ENCODE measurements at places on chromosomes 1 and 21.

GRCh38 chr1:184510110-184510509, 123.3 kb downstream of the C1orf21 start:
- no peak for DNase-seq

DNA sequence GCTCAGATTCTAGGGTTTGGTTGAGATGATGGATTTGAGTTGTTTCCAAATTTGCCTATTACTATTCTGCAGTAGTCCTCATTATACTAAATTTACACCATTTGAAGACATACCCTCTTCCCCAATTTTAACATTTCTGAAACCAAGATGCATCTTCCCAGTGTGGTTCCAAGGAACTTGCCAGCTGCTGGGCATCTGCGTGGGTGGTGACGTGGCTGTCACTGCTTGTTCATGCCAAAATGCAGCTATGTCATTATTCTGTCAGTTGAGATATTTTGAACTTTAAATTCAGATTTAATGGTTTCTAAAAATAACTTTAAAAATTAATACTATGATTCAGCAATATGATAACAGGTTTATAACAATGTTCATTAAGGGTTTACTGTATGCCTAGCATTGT, 1.2 kb downstream of the ZFP69 start:
- DNase-seq = no peak

- DNase-seq = no peak
These were observed 61.8 kb upstream of the PTGFRN start for GRCh38 chr1:116847688-116848531.

- no peak for DNase-seq
These were observed 54.8 kb downstream of the CTH start for GRCh38 chr1:70465911-70466310.

DNA sequence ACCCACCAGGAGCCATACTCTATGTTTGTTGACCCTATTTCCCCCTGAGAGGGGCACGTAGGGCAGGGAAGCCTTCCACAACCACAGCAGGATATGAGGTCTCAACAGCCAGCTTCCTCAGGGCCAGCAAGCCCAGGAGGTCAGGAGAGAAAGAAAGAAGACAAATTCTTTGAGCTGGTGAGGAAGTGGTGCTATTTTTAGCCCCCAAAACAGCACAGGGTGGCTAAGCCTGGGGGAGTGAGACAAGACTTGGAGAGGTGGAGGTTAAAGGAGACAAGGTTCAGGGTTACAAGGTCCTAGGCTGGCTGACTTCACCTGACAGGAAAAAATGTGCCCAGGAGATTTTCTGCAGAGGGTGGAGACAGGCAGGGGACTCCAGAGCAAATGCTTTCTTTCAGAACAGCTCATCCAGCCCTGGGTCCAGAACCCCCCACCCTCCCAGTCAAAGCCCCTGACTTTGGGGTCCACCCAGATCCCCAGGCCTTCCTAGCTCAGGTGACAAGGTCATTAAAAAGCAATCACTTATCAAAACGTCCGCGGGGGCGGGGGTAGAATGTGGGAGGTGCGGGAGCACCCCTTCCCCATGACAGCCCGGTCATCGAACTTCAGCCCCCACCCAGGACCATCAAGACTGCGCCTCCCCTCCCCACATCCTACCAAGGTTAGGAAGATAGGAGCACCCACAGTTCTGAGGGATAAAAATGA, 1.3 kb downstream of the SV2A start:
- DNase-seq = no peak

DNA sequence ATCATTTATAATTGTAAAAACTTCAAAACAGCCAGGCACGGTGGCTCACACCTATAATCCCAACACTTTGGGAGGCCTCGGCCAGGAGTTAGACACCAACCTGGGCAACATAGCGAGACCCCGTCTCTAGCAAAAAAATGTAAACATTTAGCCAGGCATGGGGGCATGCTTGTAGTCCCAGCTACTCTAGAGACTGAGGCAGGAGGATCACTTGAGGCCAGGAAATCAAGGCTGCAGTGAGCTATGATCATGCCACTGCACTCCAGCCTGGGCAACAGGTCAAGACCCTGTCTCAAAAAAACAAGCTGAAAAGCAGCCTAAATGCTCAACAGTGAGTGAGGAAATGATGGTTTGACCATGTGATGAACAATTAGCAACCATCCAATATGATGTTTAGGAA, 7.3 kb downstream of the C1orf167 start:
- DNase-seq = no peak

DNA sequence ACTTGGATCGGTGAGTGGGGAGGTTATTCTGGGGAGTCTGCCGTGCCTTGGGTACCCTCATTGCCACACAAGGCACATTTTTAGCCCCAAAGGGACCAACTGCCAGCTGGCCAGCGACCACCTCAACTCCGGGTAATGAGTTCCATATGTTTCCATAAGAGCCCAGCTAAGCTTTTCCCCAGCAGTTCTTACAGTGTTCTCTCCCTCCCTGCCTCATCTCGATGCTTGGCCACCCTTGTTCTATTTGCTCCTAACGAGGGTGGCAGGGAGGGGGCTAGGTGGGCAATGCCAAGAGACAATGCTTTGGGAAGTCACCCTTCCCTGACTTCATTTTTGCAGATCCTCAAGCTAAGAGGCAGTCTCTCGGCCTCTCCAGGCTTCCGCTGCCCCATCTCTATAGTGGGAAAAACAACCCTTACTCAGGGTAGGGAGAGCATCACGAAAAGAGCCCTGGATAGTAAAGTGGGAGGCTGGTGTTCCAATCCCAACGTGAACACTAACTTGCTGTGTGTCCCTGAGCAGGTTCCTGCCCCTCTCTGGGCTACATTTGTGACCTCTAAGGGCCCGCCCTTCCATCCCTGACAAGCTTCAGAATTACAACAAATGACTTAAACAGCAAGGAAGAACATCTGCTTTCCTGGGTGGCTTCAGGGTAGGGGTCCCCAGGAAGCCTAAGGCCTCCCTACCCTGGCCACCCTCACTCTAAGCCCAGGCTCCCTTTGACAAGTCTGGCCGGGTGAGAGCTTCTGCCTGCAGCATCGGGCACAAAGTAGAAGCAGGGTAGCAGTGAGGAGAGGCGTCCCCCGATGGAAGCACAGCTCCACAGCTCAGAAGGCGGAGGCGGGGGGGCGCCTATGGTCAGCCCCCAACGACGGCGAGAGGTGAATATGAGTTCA, 5.8 kb downstream of the ID3 start:
- DNase-seq = no peak

DNA sequence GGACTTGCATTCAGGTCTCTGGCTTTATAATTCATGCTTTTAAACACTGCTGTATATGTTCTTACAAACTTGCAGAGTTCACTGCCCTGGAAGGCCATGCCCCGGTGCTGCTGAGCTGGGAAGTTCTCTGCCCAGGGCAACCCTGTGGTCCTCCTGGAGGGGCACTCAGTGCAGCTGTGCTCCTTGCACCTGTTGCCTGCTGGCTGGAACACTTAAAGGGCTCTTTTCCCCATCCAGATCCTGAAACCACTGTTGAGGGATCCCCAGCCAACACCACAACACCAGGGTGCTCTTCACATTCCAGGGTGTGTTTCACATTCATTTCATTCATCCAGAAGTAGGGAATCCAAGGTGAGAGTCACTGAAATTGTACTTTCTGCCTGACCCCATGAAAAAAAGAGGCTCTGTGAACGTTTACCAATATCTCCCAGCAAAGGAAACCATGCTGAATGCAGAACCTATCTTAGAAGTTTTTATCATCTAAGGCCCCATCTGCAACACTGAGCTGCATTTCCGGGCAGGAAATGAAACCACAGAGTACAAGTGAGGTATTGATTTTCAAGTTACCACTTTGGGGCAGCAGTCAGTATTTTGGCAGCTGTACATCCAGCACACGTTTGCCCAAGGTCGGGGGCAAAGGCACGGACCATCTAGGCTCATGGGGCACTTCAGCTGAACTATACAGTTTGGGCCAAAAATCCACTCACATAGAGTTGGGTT, 16.4 kb upstream of the KIAA0040 start:
- no peak for DNase-seq

DNA sequence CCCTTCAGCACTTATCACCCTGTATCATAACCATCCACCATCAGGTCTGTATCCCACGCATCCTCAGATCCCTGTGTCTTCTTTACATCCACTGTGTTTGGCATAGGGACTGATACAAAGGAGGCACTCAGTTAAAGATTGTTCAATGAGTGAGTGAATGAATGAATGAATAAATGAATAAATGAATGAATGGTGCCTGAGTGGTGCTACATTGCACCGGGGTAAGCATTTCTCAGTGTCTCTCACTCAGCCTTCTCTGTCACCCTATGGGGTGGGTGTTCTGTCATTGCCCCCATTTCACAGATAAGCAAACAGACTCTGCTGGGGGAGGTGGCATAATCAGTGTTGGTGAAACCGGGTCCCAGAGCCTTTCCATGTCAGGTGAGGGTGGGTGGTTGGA, 56.6 kb upstream of the ID3 start:
- no peak for DNase-seq

DNA sequence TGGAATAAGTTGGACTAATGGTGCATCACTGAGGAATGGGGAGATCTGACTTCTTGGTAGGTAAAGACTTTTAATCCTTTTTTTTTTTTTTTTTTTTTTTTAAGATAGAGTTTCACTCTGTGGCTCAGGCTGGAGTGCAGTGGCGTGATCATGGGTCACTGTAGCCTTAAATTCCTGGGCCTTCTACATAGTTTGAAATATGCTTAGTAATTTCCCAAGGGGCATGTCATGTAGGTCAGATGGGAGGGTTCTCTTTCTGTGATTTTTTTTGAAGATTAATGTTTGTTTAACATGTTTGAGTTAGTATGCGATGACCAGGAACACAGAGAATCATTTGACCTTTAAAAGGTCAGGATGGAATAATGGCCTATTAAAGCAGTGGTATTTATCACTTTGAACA, 129.1 kb downstream of the S1PR1 start:
- DNase-seq = no peak

GRCh38 chr1:237199026-237199425, 157.0 kb downstream of the RYR2 start:
- DNase-seq = no peak

DNA sequence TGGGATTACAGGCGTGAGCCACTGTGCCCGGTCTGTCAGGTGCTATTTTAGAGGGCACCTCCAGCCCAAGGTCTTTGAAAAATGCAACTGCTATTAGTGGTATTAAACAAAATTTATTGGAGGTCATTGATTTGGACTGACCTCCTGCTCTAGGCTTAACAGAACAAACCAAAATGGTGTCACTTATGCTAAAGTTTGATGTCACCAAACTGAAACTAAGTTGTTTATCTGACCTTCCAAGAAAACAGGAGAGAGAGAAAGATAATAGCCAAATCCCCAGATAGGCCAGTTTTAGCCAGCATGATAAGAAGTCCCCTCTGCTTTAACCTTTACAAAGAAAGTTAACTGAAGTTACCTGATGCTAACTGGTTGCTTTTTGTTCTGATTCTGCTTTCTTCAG, 8.1 kb upstream of the INAVA start:
- no peak for DNase-seq

- DNase-seq = no peak
These were observed 693.5 kb upstream of the PTBP2 start for GRCh38 chr1:96028071-96028470.

DNA sequence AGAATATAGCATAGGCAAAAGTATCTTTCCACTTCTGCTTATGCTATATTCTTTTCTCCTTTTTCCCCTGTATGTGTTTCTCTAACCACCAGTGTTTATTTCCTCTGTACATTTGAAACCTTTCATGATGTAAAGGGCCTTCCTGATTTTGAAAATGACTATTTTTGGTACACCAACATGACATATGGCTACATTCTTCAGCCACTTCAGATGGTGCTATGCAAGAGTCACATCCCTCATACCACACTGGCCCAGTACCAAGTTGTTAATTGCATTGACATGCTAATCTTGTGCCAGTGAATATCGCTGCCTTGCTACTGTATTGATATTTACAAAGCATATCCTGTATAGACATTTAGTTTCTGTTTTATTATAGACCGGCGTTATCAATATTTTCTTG, 408.7 kb downstream of the NCAM2 start:
- no peak for DNase-seq

DNA sequence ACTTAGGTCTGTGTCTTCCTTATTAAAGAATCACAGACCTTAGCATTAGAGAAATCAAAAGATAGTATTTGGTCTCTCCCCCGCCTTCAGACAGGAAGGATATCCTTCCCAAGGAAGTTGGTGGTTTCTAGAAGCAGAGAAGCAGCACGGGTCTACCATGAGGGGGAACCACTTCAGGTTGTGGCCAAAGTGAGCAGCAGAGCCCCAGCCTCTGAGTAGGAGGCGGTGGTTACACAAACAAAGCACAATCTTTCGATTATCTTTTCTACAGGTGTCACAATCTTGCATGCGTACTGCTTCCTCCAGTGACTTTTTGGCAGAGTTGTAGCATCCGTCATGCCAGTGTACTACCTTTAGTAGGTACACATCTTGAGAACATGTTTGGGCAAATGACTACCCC, 8.8 kb downstream of the PGLYRP4 start:
- no peak for DNase-seq

DNA sequence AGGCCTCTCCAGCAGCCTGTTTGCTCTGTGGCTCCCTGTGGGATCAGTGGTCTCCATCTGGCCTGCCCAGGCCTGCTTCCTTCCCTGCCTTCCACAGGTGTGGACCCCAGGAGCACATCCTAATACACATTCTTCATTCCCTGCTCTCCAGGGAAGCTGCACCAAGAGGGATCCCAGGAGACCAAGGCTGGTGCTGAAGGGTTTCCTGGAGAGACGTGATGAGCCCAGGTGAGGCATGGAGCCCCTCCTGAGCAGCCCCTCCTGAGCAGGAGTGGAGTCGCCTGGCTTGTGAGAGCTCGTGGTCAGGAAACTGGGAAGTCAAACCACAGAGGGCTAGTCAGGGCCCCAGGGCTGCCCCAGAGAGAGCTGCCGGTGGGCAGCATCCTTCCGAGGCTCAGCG, 561.4 kb downstream of the MATN1 start:
- DNase-seq = no peak

DNA sequence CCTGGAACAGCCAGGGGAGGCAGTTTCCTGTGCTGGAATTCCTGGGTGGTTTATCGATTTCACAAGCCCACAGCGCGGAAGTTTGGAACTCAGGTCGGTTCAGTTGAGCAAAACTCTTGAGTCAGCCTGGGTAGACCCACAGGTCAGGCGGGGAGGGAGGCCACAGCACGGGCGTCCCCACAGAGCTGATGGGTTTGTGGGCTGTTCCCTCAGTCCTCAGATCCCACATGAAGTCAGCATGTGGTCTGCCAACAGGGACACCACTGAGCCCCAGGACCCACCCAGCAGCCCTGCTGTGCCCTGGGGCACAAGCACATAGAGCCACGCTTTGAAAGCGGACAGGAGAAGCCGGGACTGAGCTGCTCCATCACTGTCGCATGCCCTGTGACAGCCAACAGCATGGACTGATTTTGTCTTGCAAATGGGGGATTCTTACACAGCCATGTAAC, 17.4 kb downstream of the BMP8A start:
- DNase-seq = no peak

- no peak for DNase-seq
These were observed 469.8 kb upstream of the OLFM3 start for GRCh38 chr1:102466487-102466886.

- DNase-seq = no peak
These were observed 25.0 kb downstream of the FOXO6 start for GRCh38 chr1:41386196-41386663.

DNA sequence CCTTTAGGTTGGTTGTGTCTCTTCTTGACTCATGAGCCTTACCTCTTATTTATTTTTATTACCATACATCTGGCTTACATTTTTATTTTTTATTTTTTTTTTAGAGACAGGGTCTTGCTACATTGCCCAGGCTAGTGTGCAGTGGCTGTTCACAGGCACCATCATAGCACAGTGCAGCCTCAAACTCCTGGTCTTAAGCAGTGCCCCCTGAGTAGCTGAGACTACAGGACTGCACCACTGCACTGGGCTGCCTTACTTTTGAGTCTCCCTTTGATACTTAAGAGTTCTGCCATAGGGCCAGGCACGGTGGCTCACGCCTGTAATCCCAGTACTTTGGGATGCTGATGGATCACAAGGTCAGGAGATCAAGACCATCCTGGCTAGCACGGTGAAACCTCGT, 76.4 kb upstream of the MACF1 start:
- DNase-seq = no peak

Measured in NCI-H748 treated with DMSO at 0.1 percent for 48 hours (cell line).